ENCODE measurements at places on chromosomes 1 and 21.
A peak's percentile ranks its signal among the peaks of the same experiment; 100 is the strongest.

DNA sequence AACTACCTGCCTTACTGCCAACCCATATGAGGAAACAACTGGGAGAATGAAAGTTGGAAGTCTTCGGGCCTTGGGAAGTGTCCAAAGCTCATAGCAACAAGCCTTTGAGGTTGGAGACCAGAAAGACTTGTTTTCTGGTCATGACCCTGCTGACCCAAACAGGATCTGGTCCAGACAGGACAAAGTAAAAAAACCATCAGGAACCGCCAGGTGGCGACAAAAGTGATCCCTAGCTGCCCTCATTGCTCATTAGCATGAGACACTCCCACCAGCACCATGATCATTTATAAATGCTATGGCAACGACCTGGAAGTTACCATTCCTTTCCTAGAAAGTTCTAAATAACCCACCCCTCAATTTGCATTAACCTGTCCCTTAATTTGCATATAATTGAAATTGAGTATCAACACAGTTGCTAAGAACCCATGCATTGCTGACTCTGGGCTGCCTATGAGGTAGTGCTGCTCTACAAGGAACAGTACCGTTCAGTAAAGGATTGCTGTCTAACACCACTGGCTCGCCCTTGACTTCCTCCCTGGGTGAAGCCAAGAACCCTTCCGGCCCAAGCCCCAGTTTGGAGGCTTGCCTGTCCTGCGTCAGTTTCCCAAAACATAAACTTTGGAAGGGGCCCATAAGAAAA lies 89.0 kb downstream of the URB2 start:
- peak; percentile 60 for DNase-seq

DNA sequence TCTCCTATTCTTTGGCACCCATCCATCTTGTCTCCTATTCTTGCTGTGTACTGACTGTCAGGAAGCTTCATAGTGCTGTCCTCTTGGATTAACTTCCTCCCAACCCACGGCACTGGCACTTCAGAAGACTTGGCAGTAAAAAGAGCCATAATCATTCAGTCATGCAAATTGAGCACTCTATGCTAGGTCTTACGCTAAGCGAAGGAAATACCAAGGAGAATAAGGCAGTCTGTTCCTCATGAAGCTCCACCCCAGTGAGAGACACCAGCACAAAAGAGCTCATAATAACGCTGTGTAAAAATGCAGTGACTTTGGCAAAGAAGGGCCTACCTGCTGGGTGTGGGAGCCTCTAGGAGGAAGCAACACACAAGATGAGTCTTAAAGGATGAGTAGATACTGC lies 67.1 kb downstream of the GFI1 start:
- no peak for DNase-seq

DNA sequence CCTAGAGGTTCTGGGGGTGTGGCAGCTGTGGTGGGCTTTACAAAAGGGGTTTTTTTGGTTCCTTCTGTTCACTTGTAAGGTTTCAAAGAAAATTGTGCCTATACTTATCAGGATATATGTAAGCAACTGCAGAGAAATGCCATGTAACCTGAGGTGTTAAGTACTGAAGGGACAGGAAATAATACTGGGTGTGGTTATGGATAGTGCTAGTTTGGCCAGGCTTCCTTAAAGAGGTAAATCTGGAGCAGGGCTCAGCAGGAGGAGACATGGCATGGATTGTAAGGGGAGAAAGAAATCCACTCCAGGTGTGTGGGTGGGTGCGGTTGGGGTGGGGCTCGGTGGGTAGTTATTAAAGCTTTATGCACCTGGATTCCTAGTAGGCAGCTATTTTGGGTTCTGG lies 28.3 kb downstream of the KIRREL1 start:
- DNase-seq = no peak

- DNase-seq = no peak
Measured at GRCh38 chr1:154492115-154492514, 9.9 kb upstream of the TDRD10 start.

DNA sequence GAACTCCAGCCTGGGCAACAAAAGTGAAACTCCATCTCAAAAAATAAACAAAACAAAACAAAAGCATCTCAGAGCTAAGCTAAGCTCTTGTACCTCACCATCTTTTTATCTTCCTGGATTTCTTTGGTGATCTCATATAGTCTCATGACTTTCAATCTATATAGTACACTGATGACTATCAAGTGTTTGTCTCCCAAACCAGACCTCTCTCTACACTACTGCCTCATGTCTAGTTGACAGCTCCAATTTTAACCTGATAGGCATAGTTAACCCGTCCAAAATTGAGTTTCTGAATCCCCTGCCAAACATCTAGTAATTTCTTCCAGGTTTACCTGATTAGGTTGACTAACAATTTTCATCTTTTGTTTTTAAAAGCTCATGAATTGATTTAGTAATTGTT lies 151.7 kb downstream of the COP1 start:
- no peak for DNase-seq

DNA sequence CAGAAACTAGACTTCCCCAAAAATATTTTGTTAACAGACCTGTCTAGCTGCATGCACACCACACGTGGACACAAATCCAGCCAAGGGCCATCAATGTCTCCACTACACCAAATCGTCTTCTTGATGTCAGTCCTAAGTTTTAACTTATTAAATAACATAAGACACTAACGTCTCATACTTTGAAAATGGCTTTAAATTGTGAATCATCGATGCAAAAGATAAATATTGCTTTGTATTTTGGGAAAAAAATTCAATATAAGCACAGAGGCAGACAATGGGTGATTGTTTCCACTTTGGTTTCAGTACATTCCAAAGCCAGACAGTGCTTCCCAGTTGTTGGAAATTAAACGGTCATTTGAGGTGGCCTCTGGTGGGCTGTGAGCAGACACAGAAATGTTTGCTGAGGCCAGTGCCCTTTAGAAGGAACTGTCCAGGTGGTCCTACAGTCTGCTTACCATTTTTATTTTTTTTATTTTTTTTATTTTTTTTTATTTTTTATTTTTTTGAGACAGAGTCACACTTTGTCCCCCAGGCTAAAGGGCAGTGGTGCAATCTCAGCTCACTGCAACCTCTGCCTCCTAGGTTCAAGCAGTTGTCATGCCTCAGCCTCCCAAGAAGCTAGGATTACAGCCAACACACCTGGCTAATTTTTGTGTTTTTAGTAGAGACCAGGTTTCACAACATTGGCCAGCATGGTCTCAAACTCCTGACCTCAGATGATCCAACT lies 1.8 kb upstream of the KIAA2013 start:
- no peak for DNase-seq

GRCh38 chr1:153795330-153795837 lies 20.2 kb downstream of the SLC27A3 start:
- DNase-seq = no peak

- DNase-seq = no peak
Measured at GRCh38 chr1:41528106-41528505, 43.6 kb upstream of the EDN2 start.

- DNase-seq = no peak
Measured at GRCh38 chr1:75990686-75991085, 58.5 kb upstream of the ASB17 start.

DNA sequence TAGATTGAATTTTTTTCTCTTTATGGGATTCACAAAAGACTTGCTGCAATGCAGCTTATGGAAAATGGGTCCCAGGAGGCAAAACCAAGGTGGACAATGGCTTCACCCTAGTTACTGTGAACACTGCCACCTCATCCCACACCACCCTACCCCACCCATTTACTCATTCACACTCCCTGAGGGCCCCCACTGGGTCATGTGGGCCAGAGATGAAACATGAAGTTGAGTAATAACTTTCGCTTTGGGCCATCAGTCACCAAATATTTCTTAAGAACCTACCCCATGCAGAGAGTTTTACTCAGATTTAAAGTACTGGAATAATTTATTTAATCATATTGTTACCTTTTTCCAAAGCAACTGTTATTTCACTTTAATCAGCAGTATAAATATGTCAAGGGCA lies 191.8 kb downstream of the TPR start:
- peak; percentile 89 for DNase-seq

DNA sequence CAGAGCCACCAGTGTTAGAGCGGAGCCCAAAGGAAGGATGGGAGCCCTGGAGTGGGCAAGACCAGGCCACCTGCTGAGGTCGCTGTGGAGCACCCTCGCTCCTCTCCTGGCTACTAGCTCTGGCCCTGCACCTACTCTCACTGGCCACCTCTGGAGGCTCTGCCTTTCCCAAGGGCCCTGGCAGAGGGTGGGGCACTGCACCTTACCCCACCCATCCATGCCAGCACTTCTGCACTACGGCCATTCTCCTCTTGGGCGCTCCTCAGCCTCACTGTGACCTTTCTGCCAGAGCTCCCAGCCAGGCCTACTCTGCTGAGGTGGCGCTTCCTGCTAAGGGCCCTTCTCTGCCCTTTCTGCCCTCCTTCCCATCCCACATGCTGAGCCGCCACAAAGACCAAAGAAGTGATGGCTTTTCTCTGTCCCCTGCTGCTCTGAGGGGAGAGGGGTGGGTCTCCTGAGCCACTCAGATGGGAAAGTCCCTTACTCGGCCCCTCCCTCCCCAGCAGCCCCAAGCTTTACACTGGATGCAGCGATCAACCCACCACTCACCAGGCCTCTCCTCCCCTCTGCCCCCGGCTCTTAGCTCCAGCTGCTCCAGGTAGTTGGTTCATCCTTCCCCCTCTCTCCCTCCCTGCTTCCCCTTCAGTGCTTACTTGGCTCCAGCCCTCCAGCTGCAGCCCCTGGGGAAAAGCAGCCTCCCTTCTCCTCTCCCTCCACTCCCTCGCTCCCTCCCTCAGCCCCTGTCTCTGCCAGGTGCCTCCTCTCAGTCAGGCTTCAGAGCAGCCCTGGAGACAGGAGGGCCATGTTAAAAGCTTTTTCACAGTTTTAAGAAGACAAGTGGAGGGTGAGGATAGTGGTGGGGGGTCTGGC lies 14.8 kb upstream of the TMEM222 start:
- no peak for DNase-seq

GRCh38 chr1:16006552-16007485 lies 2.8 kb downstream of the SRARP start:
- DNase-seq = peak; percentile 76

DNA sequence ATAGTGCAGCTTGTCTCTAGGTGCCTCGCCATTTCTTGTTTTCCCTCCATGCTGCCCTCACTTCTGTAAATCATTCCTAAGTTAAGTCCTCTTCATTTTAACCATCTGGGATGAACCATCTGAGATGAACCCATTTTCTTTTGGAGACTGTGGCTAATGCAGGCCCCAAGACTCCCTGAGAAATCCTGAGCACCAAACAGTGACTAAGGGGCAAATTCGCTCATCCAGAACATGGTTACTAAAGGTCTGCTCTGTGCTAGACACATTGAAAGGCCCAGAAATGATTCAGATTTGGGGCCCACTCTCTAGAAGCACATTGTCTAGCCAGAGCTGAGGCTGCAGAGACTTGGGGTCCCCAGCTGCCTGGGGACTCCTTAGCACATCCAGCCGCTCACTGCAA lies 151.9 kb upstream of the CTTNBP2NL start:
- DNase-seq = no peak

DNA sequence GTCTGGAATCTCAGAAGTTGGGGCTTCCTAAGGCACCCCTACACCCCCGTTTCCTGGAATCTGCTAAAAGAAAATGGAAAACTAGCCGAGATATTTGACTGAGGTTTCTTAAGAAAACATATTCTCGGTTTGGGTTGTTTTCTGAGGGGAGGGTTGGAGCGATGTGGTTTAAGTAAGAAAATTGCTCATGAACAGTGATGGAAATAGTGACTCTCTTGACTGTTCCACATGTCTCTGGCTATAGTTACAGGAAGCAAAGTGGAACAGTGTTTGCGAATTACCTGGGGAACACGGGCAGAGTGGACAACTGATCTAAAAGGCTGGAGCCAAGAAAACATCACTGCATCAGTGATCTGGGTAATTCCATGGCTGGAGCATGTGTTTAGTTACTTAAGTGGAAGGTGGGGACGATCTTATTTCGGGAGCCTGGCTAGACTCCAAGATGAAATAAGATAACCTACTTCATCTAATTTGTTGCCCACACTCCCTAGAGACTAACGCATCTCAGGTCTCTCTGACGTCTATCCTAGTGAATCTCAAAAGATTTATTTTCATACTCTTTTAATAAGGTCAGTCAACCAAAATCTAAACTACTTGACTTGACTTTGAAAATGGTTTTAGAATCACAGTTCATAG lies 92.4 kb downstream of the KCNJ15 start:
- peak; percentile 92 for DNase-seq

DNA sequence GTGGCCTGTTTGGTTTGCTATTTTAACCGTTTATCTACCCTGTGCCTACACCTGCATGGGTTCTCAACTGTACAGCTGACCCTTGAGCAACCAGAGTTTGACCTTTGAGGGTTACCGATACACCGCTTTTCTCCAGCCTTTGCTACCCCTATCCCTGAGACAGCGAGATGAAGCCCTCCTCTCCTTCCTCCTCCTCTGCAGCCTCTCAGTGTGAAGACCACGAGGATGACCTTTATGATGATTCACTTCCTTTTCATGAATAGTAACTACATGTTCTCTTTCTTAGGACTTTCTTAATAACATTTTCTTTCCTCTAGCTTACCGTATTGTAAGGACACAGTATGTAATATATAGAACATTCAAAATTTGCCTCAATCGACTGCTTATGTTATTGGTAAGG lies 14.5 kb upstream of the RNF187 start:
- DNase-seq = peak; percentile 31

GRCh38 chr1:53396573-53397268 lies 62.5 kb upstream of the DMRTB1 start:
- no peak for DNase-seq

DNA sequence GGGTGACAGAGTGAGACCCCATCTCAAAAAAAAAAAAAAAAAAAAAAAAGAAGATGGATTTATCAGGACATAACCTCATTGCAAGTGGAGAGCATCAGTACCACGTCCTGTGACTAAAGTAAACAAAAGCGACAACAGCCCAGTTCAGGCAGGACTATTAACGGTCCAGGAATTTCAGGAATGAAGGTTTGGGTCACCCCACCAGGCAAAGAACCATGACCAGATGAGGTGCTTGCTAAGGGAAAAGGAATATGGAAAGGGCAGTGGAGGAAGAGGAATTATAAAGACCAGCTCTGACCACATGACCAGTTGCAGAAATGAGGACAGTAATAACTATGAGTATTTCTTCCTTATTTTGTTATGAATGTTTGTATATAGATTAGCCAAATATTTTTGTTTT lies 35.4 kb upstream of the EIF4G3 start:
- peak; percentile 89 for DNase-seq

GRCh38 chr1:54581621-54582035 lies 33.6 kb downstream of the ACOT11 start:
- DNase-seq = peak; percentile 90

GRCh38 chr1:94183197-94183815 lies 54.1 kb downstream of the ARHGAP29 start:
- no peak for DNase-seq

GRCh38 chr21:39029900-39030884 lies 153.1 kb downstream of the PSMG1 start:
- DNase-seq = no peak

- DNase-seq = no peak
Measured at GRCh38 chr1:177645491-177646190, 324.2 kb downstream of the SEC16B start.

- DNase-seq = peak; percentile 65
Measured at GRCh38 chr1:178940068-178940765, 69.3 kb upstream of the ANGPTL1 start.

- DNase-seq = peak; percentile 81
Measured at GRCh38 chr1:115251856-115252255, 86.2 kb downstream of the NGF start.

GRCh38 chr1:45478121-45478814 lies 12.7 kb downstream of the TESK2 start:
- no peak for DNase-seq

- DNase-seq = peak; percentile 83
Measured at GRCh38 chr1:89671775-89672488, 39.0 kb downstream of the LRRC8C start.

- no peak for DNase-seq
Measured at GRCh38 chr1:47174656-47175020, 15.2 kb downstream of the PDZK1IP1 start.

- no peak for DNase-seq
Measured at GRCh38 chr1:47783638-47784496, 213.3 kb downstream of the TRABD2B start.
